RKO (cell line): ENCODE measurements at places on chromosomes 6 and 20.
A peak's percentile ranks its signal among the peaks of the same experiment; 100 is the strongest.

DNA sequence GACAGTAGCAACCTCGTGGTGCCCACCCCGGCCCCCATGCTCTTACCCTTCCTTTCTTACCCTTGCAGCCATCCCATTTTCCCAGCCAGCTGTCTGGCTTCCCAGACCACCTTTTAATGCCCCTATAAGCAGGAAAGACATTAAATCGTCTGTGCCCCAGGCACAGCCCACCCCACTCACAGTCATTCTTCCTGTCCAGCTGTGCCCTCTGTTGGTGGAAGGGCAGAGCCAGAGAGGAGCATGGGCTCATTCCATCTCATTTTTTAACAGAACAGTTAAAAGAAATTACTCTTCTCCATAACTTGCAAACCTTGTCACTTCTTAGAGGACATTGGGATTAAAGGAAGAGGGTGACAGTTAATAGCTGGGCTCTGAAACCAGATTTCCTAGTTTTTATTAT lies 240.5 kb downstream of the NRN1 start:
- no peak for DNase-seq

- DNase-seq: no peak
These were observed 24.0 kb downstream of the CD40 start for GRCh38 chr20:46142124-46142523.

DNA sequence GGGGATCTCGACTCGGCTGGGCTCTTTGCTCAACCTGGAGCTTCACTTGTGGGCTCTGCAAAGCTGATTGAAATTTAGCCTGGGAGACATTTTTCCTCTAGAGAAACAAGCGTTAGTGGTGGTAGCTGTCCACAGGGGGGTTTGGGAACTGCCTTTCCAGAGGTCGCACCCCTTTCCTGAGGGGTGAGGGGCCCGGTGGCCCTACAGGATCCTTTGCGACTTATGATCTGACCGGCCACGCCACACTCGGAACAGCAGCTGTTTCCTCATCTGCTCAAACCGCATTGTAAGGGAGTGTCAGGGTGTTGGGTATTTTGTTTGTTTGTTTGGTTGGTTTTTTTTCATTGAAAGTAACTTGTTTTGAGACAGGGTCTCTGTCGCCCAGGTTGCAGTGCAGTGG lies 21.0 kb downstream of the PNLDC1 start:
- no peak for DNase-seq

DNA sequence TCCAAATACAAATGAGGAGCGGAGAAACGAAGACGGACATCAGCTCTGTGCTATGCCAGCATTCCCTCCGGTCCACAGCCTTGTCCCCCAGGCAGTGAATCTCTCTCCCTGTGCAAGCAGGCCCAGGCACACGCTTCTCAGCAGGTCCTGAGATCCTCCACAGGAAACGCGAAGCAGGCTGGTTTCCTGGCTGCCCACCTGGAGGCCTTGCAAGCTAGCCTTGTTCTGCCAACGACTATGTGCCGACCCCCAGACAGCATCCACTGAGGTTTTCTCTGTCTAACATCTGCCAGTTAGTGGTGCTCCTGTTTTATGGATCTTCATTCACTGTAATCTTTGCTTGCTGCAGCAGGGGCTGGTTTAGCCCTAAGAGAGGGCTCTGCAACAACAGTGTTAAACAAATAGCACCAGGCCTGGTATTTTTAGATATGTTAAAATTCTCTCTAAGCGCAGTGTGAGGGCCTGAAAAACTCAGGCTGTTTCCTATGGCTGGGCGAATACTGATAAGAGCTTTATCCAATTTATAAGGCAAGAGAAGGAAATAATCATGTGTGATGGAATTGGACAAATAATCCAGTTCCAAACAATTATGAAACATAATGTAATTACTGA lies 386.0 kb upstream of the ARID1B start:
- DNase-seq: no peak

- DNase-seq: no peak
These were observed 203.2 kb downstream of the MOXD1 start for GRCh38 chr6:132198040-132198439.

DNA sequence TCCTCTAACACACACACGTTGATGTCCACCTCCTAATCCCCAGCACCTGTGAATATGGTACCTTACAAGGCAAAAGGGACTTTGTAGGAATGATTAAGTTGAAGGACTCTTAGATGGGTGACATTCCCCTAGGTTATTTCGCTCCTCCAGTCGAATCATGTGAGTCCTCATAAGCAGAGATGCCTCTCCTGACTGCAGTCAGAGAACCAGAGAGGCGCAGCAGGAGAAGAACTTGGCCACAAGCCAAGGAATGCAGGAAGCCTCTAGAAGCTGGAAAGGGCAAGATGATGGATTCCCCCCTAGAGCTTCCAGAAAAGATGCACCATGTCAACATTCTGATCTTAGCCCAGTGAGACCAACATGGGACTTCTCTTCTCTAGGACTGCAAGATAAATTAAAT lies 133.1 kb upstream of the PTPRT start:
- peak; percentile 11 for DNase-seq

- peak; percentile 56 for DNase-seq
These were observed 5.9 kb downstream of the PTPRA start for GRCh38 chr20:2879146-2879545.

GRCh38 chr20:11056414-11056813 lies 382.6 kb upstream of the JAG1 start:
- DNase-seq: no peak

GRCh38 chr6:145139140-145139850 lies 596.0 kb downstream of the EPM2A start:
- no peak for DNase-seq

DNA sequence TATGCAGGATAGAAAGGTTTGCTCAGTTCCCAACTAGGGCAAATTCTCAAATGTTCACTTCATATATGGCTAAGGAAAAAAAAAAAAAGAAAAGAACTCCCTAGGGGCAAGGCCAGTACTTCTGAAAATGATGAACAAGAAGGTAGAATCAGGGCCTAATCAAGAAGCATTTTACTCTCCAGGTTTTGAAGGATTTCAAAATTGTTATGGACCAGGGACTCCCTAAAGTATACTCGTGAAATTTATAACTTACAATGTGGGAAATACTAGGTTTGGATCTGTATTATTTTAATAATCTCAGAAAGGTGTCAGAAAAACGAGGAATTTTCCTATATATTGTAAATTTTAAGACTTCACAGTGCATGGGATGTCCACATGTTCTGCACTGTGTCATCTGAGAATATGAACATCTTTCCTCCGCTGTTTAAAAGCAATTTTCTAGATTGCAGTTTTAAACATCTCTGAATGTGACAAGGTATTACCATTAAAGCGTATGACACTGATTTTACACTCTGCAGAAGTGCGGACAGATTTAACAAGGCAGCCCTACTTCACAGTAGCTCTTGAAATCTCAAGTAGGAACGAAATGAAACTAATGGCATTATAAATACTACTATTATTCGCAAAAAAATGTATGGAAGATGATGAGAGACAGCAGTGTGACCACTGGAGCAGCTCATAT lies 14.0 kb downstream of the PLAGL1 start:
- no peak for DNase-seq

DNA sequence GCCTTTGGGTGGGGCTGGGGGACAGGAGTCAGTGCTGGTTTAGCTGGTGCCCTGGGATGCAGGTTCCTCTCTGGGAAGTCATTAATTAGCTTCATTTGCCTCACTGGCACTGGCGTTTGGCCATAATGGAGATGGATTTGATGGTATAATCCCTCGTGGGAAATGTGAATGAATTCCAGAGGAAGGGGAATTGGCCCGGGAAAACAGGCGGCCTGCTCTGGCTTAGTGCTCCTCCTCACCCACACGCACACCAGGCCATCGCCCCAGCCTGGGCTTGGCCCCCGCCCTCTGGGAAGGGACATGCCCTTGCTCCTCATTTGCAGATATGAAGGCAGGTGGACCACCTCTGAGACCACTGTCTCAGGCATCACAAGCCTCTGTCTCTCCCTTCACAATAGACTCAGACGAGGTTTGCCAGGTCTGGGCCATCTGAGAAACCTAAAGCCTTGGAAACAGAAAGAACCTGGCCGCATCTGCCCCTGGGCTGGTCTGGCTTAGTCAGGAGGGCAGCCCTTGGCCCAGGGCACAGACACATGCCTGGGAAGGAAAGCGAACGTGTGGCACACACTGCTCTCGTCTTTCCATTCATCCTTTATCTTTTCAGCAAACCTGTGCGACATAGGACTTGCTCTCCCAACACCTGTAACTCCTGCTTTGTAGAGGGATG lies 199.2 kb upstream of the CDH4 start:
- no peak for DNase-seq

DNA sequence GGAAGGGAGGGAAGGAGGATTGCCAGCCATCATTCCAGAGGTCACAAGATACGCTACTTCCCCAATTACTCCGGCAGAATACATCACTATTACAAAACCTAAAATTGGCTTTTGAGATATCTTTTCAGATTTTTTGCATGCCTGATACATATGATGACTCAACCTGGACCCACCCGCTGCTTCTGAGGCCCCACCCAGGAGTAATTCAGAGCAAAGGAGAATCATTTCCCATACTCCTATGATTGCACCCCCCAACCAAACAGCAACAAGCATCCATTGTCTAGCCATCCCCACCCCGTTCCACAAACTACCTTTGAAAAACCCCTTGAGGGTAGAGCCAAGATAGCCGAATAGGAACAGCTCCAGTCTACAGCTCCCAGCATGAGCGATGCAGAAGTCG lies 163.5 kb upstream of the GJE1 start:
- DNase-seq: no peak

DNA sequence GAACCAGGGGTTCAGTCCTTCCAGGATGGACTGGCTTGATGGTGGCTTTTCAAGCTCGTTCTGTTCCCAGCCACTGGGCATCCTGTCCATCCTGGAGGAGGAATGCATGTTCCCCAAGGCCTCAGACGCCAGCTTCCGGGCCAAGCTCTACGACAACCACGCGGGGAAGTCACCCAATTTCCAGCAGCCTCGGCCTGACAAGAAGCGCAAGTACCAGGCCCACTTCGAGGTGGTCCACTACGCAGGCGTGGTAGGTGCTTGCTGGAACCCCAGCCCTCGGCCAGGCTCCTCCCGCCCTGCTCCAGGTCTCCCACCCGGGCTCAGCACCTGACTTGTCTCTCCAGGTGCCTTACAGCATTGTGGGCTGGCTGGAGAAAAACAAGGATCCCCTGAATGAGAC lies 34.0 kb downstream of the MYH7B start:
- DNase-seq: no peak

GRCh38 chr20:48739395-48740291 lies 88.2 kb downstream of the PREX1 start:
- no peak for DNase-seq

- DNase-seq: no peak
These were observed 18.3 kb downstream of the DSP start for GRCh38 chr6:7559651-7560385.

DNA sequence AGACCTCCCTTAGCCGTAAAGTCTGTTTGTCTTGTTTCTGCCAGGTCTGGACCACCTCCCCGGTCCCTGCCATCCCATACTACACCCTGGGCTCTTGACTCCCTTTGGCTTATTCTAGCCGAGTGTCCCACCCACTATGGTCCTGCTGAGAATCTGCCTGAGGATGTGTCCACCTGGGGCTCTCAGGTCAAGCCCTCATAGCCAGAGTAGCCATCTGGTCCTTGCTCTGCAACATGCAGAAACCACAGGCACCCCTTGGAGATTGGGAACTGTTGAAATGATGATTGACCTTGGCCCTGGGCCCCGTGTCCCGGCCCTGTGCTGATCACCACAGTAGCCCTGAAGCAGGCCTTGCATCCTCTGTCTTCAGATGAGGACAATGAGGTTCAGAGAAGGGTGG lies 44.0 kb downstream of the VSTM2L start:
- no peak for DNase-seq

DNA sequence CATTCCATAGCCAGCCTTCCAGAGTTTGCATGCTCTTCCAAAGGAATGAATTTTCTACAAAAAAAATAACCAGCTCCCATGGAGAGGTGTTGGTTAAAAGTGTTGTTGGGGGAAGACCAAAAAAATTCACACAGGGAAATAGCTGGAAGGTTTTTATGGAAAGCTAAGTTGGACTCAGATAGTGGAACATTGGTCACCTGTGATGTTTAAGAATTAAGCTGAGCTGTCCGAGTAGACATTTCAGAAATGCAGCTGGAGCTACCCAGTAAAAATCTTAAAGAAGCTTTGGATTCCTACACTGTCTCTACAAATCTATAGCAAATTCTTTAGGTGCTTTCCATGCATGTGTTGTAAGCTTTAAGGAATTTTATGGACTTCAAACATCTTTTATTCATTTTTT lies 155.5 kb downstream of the THBS2 start:
- DNase-seq: no peak

DNA sequence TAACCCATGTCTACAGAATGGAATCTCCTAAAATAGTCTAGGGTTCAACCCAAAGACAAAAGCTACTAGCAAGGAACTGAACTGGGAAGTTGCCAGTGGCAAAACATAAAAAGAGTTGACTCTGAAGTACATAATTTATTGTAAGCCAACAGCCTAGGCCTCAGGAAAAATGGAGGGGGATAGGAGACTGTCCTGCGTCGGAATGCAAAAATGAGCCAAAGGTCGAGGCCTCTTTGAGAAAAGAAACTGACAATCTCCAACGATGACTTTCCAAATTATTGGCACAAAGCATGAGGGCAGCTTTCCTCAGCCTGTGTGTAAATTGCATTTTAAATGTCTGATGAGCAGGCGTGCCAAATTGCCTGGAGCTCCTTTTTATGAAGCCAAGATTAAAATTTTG lies 2.1 kb downstream of the COL12A1 start:
- no peak for DNase-seq

GRCh38 chr20:34999021-34999451 lies 43.4 kb downstream of the MYH7B start:
- no peak for DNase-seq

GRCh38 chr6:167211881-167212712 lies 54.3 kb upstream of the GPR31 start:
- DNase-seq: no peak

DNA sequence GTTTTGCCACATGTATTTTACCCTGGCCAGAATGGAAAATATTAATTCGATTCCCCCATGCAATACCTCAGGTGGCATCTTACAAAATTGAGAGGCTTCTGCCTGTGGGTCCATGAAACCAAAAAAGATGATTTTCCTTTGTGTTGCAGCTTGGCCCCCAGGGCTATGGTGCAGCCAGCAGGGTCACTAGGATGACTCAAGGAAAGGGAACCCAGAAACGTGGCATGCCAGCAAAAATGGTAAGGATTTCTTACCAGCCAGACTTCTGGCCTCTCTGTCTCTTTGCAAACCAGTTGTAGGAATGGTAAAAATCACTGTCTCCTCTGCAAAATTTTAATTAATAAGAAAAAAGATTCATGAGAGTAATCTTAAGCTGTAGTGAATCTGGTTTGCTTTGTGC lies 11.6 kb upstream of the TAAR9 start:
- no peak for DNase-seq
